Astrocyte (in vitro differentiated cells and primary cell): ENCODE measurements at places on chromosomes 6 and 20.

DNA sequence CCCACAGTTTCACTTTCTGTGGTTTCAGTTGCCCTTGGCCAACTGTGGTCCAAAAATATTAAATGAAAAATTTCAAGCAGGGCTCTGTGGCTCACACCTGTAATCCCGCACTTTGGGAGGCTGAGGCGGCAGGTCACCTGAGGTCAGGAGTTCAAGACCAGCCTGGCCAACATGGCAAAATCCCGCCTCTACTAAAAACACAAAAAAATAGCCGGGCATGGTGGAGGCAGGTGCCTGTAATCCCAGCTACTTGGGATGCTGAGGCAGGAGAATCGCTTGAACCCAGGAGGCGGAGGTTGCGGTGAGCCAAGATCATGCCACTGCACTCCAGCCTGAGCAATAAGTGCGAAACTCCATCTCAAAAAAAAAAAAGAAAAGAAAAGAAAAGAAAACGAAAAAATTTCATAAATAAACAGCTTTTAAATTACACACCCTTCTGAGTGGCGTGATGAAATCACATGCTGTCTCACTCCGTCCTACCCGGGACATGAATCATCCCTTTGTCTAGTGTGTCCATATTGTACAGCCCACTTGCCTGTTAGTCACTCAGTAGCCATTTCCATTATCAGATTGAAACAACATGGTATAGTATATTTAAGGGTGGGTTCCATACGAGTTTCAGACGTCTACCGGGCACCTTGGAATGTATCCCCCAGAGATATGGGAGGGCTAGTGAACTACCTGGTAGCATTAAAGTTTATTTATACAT is 11.7 kb downstream of the PTPRK start:
- DNase-seq, result peak; percentile 96

- DNase-seq, result no peak
Observed at GRCh38 chr20:7346026-7346425, 578.5 kb downstream of the BMP2 start.

GRCh38 chr6:105646391-105646867 is 243.5 kb upstream of the PREP start:
- peak; percentile 37 for DNase-seq

DNA sequence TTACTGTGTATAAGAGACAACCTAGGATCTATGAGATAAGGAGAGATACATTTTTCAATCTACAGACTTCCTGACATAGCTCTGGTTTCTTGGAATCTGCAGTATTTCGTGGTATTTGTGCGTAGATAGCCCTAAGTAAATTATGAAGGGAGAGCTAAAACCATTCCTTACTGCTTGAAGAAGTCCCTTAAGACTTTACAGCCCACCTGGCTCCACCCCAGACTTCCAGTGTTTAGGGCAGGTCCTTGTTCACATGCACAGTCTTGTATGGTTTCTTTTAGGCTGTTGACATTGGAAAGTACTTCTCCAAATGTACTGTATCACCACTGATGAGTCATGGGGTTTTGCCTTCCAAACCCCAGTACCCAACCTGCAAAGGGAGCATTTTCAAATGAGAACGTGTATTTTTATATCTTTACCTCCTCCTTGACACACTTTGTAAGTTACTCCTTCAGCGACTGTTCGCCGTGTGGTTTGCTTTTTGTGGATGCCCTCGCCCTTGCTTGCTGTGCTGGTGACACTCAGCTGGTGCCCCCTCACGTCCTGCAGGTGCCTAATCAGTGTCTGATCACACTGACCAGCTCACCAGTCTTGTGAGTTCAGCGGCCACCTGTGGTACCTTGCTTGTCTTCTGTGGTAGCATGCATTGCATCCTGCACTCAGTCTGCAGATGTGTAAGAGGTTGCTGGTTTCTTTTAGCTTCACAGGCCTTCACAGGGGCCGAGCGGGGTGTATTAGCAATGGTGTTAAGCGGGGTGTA is 73.3 kb downstream of the IGF2R start:
- peak; percentile 84 for DNase-seq

DNA sequence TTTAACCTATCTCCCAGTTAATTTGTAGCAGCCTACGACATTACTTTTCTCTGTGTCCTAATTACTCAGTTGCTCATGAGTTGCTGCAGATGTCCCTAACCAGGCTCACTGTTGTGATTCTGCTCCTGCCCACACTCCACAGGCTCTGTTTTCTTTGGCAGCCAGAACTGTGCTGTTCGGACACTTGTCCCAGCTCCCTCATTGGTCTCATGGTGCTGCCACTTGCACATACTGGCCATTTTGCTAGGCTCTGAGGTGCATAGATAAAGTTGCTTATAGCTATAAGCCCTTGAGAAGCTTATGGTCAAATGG is 55.0 kb downstream of the NOX3 start:
- peak; percentile 18 for DNase-seq

DNA sequence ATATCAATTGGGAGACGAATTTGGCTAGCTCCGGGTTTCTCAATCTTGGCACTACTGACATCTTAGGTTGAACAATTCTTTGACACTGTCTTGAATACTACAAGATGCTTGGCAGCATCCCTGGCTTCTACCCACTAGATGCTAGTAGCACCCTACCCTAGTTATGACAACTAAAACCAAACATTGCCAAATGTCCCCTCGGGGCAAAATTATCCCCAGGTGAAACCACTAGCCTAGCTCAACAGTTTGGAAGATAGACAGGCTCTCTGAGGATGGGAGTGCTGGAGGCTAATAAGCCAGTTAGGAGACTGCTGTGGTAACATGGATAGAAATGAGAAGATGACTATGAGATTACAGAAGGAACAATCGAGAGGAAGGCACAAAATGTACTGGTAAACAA is 20.9 kb downstream of the CCNC start:
- no peak for DNase-seq

DNA sequence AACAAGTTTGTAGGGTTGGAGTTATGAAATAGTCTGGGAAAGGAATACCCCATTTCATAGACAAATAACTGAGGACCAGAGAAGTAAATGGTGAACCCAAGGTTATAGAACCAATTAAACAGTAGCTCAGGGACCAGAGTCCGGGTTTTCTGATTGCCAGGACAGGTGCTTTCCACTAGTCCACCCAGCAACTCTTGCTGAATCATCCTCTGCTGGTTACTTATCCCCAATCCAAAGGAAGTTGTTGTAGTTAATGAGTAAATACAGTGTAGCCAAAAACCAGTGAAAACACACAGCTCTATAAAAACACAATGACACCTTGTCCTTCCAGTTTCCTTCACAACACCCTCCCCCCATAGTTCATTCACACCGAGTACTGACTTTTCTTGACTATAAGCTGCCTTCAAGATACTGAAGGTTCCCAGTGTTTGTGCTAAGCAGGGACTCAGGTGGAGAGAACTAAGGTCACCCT is 766 bp upstream of the TINAG start:
- no peak for DNase-seq

DNA sequence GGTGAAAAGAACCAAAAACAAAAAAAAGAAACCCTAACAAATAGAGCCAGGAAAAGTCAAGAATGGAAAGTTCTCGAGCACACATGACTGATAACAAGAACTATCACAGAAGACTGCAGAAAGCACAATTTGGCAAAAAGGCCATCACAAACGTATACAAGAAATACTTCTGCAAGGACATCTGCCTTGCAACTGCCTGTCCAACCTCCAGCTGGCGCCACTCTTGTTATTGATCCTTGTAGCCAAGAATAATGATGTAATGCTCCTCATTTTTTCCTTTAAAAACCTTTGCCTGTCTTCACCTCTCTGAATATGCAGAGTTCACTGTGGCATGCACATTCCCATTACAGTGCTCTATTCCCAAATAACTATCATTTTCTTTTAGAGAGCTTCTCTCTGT is 87.9 kb upstream of the BMP5 start:
- DNase-seq, result no peak

DNA sequence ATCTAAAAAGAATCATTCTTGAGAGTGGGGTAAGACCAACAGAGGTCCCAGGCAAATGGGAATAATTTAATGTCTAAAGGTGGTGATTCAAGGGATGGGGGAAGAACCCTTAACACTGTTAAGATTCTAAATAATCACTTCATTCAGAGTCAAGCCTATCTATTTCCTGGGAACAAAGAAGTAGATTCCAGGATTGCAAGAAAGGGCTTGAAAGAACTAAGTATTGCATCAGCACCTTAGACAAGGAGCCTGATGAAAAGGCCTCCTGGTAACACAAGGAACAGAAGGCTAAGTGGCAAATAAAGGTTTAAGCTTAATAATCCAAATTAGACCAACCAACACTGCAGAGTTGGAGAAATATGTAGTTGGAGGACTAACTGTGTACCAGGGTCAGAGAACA is 620.7 kb upstream of the BTBD3 start:
- no peak for DNase-seq

GRCh38 chr6:41334482-41335040 is 847 bp upstream of the NCR2 start:
- no peak for DNase-seq

GRCh38 chr6:98925831-98926230 is 21.9 kb downstream of the FBXL4 start:
- DNase-seq, result no peak

DNA sequence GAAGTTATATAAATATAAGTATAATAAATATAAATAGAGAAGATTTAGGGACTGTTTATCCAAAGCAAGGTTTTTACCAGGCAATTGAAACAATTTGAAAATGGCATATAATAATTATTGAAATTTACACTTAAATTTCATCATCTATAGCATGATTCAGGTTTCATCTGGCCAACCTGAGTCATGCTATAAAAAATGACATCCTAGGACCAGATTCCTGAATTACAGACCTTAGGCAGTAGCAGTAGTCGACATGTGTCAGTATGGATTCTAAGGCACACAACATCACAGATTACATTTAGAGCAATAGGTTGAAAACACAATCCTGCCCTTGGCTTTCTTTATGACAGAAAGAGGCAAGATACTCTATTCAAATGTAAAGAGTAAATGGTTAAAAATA is 592.3 kb downstream of the PHF3 start:
- no peak for DNase-seq

- no peak for DNase-seq
Observed at GRCh38 chr20:13223736-13224520, 2.9 kb downstream of the ISM1 start.

- no peak for DNase-seq
Observed at GRCh38 chr20:22582386-22582963, 1.9 kb downstream of the FOXA2 start.

DNA sequence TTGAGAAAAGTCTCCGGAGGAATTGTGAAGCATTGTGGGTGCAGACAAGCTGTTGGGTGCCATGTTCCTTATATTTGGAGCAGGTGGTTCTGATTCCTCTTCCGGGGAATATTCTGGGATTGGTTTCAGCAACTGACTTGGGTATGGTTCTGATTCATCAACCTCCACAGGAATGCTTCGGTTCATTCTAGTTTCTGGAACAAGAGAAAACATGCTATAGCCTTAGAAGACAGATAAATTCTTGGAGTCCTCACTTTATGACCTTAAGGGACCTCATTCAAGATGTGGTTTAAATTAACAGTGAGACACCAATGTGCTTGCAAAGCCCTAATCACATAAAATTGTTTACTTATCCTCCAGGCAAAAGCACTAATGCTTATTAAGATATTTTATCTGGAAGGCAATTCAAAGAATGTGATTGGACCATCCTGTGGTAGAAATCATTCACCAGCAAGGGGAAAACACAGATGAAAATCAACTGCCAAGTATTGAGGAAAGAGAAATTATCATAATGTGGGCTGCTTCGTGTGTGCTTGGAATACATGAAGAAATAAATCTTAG is 13.7 kb downstream of the TRAF3IP2 start:
- peak; percentile 69 for DNase-seq

GRCh38 chr6:26026833-26027490 is 60.3 kb upstream of the HFE start:
- peak; percentile 75 for DNase-seq

DNA sequence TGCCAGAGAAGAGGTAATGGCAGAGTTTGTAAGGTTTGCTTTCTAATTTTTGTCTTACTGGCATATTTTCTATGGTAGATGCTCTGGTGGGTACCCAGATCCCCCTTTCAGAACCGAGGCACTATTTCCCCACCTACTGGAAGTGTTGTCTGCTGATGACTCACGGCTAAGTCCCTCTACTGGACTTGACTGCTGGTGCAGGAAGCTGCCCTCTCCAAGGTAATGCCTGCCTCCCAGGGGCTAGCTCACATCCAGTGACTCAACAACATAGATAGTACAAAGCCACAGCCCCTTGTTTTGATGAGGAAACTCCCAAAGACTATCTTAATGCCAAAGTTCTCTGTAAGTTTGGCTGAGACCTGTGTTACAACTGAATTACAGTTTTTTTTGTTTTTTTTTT is 285.4 kb upstream of the FLRT3 start:
- peak; percentile 16 for DNase-seq

- DNase-seq, result no peak
Observed at GRCh38 chr20:24911461-24911860, 37.6 kb upstream of the CST7 start.

DNA sequence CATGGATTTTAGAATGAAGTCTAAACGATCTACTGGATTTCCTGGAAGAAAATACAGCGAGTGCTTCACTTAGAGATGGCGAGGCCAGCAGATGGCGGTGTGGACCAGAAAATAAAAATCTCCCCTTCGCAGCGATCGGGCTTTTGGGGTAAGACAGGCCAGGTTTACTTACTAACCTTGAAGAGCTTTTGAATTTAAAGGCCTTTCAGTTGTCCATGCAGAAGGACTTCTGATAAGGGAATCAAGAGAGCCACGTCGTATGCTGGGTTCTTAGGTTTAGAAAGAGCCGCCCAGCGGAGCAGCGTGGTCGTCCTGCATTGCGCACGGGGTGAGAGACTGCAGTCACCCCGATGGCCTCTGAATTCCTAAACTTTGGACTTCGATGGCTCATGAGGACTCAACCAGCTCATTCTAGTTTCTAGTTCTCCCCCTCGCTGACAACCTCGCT is 125.2 kb upstream of the RALGAPA2 start:
- peak; percentile 6 for DNase-seq

DNA sequence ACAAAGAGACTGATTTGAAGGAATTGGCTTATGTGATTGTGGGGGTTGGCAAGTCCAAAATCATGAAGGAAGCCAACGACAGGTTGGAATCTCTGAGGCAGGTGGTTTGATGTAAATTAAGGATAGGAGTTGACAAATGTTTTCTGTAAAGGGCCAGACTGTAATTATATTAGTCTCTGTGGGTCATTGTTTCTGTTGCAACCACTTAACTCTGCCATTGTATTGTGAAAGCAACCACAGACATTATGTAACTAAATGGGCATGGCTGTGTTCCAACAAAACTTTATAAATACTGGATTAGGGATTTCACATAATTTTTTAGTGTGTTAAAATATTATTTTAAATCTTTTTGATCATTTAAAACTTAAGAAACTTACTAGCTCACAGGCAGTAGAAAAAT is 199.2 kb upstream of the MYLIP start:
- no peak for DNase-seq

GRCh38 chr6:162200945-162201690 is 526.4 kb downstream of the PRKN start:
- no peak for DNase-seq
